ENCODE measurements at places on chromosomes 12 and 14. TPM values are rescaled to one million over a fixed set of nuclear protein-coding genes. Genes with fewer than 3 reads are reported as not detected.

TBC1D30 gene
- total RNA-seq: 15.8 TPM

ABCD4 gene
- total RNA-seq: 50.9 TPM

ACTR6 gene
- 28.5 TPM for total RNA-seq

ART4 gene
- 0.43 TPM for total RNA-seq

AREL1 gene
- 34.1 TPM for total RNA-seq

RPL10L gene
- not detected for total RNA-seq

SLC6A12 gene
- 3.4 TPM for total RNA-seq

TDRD9 gene
- 0.78 TPM for total RNA-seq

BCL2L2 gene
- total RNA-seq: 16.2 TPM

SYNDIG1L gene
- total RNA-seq: 0.71 TPM

KLHL33 gene
- 0.53 TPM for total RNA-seq

SELPLG gene
- 0.69 TPM for total RNA-seq

EML5 gene
- 3.6 TPM for total RNA-seq

GRCh38 chr12:52517888-52518287, 2.3 kb downstream of the KRT5 start:
- ATAC-seq: no peak

DNA sequence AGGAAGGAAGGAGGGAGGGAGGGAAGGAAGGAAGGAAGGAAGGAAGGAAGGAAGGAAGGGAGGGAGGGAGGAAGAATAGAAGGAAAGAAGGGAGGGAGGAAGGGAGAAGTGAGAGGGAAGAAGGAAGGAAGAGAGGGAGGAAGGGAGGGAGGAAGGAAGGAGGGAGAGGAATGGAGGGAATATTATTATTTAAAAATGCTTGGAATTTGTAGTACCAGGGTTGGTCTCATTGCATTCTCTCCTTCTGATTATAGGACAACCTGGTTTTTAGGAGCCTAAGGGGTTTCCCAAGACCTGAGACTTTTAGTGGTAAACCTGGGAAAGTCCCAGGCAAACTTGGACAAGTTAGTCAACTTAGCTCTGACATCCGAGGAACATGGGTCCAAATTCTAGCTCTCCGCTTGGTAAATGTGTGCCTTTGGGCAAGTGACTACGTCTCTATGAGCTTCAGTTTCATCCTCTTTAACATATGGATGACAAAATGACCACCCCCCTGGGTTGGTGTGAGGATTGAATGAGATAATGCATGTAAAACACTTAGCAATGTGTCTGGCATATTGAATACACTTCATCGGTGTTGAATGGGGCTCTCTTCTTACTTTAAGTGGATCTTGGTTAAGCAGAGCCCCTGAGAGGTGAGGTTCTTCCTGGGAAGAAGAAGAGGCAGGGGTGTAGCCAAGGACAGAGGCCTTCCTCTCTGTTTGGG, 690.7 kb upstream of the TBX3 start:
- ATAC-seq: peak; percentile 28

GRCh38 chr12:31877884-31878283, 81.3 kb upstream of the RESF1 start:
- no peak for ATAC-seq

- no peak for ATAC-seq
These were observed 685.9 kb downstream of the DIO2 start for GRCh38 chr14:79525416-79525815.

DNA sequence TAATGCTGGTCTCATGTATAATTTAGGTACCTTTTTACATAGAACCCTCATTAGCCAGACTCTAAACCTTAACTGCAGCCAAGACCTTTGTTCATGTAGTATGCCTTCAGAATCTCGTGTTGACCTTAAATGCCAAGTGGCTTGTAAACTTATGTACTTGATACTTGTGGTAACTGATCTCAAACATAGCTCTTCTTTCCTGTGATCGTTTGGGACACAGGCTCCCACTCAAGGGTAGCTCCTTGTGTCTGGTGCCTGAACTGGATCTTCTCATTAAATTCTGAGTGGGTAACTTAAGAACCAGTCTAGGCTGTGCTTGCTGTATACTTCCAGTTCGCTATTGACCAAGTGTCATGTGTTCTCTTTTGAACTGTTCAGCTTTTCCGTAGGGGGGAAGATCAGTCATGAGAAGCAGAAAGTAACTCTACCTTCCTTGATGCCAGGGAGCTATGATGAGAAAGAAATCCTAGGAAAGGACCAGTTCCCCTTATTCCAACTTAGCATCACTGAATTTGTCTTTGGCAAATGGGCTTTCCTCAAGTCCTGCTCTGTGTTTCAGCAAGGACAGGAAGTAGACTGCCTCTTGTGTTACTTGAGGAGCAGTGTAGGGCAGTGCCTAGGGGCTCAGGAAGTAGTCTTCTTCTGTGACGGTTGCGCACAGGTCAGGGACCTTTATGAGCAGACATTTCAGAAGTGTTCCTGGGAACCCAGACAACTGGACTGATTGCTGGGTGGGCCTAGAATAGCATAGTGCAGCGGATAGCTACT, 2.5 kb downstream of the LGALS3 start:
- ATAC-seq: no peak

GRCh38 chr14:87838931-87839330, 154.1 kb downstream of the GALC start:
- ATAC-seq: no peak

GRCh38 chr14:44291366-44291915, 215.6 kb downstream of the FSCB start:
- no peak for ATAC-seq

- ATAC-seq: no peak
These were observed 17.9 kb downstream of the RAD52 start for GRCh38 chr12:931591-931990.

DNA sequence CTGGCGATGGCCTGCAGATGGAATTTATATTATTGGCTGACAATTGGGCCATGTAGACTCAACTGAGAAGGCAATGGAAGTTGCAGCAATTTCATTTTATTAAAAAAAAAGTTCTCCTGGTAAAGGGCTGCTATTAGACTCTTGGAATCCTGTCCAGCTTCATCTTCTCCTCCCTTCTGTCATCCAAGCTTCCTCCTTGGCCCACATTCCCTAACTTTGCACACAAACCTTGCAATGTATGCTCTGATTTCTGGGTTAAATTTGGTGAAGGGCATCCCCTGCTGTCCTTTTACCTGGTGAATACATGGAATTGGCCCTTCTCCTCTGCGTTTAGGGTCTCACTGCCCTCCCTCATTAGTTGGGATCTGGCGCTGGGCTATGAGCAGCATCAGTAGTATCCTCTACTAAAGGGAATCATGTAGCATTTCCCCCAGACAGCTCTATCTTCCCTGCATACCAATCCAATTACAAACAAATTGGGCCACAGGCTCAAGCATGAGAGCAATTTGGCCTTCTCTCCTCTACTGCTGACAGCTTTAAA, 336.9 kb downstream of the BMP4 start:
- no peak for ATAC-seq

GRCh38 chr14:22563987-22564386, 25.0 kb downstream of the DAD1 start:
- ATAC-seq: no peak

GRCh38 chr14:101561897-101562490, 699 bp downstream of the DIO3 start:
- no peak for ATAC-seq

DNA sequence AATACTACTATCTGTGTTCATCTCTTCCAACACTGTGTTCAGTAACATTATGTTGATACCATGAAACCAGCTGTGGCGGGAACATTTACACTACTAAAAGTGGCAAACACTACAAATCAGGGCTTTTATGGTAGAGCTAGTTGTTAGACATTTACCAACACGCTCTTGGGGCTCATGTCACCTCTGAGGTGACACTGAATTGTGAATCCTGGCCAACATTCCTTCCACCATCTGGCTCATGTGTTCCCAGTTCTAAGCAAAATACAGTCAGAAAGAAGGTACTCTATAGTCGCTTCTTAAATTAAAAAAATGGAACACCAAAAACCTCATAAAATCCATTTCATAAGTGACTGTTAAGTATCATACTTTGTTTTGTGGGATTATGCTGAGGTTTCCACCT, 436.6 kb downstream of the FUT8 start:
- no peak for ATAC-seq

GRCh38 chr14:44286201-44286600, 220.9 kb downstream of the FSCB start:
- ATAC-seq: no peak

DNA sequence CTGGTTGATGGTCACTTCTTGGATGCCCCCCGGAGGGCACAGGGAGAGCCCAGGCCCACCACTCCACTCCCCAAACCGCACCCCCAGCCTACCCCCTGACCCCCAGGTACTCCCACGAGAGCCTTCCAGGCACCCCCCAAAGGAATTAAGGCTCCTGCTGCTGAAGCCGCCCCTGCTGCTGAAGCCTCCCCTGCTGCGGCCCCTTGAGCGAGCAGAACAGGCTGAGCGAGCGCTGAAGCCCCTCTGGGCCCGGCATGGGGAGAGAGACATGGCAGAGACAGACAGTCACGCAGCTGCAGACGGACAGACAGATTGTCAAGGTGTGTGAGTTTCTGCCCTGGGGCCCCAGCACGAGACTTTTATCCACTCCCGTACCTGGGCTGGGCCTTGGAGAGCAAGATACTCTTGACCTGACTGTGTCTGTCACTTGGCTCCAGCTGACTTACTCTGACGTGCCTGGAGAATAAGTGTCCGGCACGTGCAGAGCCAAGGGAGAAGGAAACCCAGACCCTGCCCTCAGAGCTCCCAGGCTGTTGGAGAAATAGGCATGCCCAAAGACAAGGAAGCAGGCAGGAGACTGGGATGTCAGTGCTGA, at the start of gene KRT78:
KRT78 (minus strand) TSS at position 334 of the 595 bp plus-strand sequence; CDS start at position 270, 64 bp downstream.
- no peak for ATAC-seq

DNA sequence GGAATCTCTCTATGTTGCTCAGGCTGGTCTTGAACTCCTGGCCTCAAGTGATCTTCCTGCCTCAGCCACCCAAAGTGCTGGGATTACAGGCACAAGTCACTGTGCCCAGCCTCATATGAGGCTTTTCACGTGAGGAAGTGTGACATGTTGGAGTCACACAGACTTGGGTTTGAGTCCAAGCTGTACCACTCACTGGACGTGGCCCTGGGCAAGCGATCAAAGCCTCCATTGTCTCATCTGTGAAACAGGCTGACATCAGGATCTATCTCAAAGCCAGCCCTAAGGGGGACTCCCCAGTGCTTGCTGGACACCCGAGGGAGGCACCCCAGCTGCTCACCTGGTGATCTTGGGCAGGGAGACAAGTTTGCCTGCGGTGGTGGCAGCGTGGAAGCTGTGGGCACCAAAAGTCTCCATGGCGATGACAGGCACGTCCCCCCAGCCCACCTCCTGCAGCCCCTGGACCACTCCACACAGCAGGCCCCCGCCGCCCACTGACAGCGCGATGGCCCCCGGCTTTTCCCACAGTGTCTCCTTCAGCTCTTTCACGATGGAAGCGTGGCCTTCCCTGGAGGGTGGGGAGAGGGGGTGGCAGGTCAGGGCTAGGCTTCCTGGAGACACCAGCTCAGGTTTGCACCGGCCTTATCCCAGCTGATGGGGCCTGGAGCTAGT, 6.7 kb downstream of the SDS start:
- no peak for ATAC-seq

DNA sequence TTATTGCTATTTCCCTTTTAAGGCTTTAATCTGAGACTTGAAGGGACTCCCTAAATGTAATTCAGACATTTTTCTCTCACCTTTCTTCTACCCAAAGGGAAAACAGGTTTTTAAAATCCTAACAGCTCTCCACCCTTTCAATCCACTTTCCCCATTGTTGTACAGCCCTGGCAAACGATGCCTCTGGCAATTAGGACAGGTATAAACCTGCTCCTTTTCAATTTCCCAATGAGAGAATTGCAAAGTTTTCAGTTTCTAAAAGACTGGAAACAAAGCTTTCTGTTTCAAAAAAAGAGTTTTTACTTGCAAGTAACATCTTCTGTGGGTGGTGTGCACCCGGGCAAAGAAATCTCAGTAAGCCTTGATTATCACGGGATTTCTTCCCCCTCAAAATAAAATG, 131.2 kb downstream of the HMGA2 start:
- no peak for ATAC-seq

DNA sequence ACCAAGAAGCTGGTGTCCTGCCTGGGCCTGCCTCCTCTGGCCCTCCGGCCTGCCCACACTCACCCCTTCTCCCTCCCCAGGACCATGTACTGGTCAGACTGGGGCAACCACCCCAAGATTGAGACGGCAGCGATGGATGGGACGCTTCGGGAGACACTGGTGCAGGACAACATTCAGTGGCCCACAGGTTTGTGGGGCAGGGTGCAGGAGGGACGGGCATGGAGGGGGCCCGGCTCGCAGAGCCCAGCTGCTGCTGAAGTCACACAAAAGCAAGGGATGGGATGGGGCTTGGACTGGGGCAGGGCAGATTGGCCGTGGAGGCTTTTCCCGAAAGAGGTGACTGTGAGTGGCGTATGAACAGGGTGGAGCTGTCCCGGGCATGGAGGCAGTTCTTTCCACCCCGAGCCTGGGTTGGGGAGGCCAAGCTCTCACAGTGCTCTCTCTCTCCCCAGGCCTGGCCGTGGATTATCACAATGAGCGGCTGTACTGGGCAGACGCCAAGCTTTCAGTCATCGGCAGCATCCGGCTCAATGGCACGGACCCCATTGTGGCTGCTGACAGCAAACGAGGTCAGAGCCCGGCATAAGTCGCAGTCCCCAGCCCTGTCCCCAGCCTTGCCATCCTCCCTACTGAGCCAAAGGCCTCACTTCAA, 7.8 kb upstream of the NXPH4 start:
- ATAC-seq: no peak

DNA sequence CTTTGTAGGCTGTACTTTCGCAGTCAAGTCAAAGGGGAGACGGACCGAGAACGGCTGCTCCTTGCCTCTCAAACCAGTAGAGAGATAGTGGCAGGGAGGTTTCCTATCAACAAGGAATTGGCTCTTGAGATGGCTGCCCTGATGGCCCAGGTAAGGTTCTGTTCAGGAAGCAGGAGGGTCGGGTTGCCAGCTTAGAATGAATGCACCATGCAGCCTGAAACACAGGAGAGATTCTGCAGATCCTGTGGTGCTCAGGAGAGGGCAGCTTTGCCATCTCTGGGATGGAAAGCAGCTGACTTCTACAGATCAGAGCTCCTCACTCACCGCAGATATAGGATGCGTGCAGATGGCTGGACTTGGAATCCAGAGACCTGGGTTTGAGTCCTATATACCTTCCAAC, 18.0 kb downstream of the PIGH start:
- ATAC-seq: no peak

DNA sequence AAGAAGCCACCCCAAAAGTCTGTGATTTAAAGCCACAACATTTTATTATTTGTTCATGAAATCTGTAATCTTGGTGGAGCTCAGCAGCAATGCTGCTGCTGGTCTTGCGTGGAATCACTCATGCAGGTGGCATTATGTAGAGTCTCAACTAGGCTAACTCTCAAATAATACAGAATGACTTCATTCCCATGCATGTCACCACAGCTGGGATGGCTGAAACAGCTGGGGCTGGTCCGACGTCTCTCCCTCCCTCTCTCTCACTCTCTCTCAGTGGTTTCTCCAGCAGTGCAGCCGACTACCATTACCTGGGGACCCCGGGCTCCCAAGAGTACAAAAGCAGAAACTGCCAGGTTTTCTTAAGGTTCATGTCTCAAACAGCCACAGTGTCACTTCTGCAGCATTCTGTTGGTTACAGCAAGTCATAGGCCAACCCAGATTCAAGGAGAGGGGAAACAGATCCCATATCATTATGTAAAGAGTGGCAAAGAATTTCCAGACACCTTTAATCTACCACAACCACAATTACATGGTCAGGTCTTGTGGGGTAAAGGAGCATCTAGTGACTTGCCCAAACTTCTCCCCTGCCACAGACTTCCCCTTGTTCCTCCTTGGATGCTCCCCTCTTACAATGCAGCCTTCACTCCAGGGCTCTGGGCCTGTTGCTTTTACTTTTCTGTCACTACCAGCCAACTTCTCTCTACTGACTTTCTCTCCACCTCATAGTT, 192.0 kb upstream of the HMGA2 start:
- no peak for ATAC-seq
